ENCODE measurements at places on chromosomes 3 and 15.
A peak's percentile ranks its signal among the peaks of the same experiment; 100 is the strongest.

DNA sequence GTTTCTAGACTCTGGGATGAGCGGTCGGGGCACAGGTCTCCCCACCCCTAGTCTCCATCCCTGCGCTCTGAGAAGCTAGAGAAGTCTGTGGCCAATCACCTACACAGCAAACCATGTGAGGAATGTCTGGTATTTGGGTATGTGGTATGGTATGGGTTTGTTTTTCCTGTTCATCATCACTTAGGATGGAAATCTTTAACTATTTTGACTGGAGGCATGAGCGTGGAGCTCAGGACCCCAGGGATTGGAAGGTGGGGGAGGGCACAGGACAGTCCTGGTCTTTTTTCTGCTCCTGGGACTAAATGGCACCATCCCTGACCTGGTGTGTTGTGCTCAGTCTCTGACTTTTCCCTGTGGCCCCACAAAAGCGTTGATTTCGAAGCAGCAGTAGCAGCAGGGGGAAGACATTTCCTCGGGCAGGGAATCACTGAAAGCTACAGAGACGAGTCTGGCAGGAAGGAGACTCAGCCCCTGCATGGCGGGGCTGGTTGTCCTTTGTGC, 191.7 kb upstream of the TPM1 start:
- DNase-seq = no peak

DNA sequence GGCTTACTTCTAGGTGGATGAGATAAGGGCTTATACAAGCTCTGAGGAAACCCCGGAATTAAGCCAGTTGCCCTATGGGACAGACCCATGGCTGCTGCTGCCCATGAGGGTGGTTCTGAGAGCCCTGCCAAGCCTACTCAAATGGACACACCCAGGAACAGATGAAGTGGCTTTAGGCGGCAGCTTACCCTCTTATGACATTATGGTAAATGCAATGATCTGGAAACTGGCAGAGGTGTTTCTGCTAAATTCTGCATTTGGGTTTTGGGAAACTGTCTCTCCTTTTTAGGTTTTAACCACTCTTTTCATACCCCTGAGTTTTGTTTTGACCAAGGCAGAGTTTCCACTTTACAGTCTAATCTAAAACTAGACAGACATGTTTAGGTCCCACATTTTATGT, 9.0 kb upstream of the ZBED2 start:
- no peak for DNase-seq

DNA sequence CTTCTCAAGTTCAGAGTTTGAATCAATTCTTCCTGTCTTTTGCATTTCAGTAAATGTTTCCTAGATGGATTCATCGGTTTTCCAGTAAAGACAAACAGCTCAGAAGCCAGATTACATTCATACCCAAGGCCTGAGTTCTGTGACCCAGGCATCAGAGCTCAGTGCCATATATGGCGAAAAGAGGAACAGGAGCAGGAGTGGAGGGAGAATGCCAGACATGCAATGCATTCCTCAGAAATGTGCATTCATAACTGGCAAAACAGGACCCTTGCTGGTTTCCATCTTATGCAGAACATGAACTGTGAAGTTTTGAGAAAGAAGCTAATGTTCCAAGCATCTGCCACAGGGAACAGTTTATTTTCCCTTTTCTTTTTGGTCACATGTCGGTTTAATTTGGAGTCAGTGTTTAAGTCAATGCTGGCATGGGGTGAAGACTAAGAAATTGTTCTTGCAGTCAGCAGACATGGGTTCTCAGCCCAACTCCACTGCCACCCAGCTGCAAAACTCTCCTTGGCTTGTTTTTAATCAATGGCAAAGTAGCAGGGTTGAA, 116.5 kb downstream of the LPP start:
- DNase-seq = peak; percentile 97

DNA sequence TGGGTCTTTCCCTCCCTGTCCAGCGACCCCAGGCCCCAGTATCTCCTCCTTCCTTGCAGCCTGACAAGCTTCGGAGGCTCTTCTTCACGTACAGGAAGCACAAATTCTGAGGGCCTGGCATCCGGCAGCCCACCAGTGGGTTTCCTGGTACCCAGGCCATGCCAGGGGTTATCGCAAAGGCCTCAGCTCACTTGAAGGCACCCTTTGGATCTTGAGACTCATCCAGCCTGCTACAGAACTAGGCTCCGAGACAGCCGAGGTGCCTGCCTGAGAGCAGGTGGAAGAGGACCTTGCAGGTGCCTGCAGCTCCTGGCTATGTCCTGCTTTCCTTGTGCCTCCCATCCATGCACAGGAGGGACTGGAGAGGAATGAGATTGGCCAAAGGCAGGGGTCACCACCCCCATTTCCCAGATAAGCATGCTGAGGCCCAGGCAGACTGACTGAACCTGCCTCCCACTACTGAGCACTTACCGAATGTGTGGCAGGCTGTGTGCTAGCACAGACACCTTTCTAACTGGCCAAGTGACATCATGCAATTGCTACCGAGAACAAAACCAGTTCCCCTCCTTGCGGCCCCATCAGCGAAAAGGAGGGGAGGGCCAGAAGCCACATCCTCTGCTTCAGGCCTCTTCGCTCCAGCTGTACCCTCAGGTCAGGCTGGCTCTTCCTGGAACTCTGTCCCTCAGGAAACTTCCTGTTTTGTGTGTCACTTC, 11.2 kb downstream of the SH2D7 start:
- no peak for DNase-seq

- DNase-seq = no peak
Measured at GRCh38 chr3:123795471-123796251, 88.5 kb downstream of the MYLK start.

- no peak for DNase-seq
Measured at GRCh38 chr3:52372822-52373504, 56.8 kb downstream of the DNAH1 start.

DNA sequence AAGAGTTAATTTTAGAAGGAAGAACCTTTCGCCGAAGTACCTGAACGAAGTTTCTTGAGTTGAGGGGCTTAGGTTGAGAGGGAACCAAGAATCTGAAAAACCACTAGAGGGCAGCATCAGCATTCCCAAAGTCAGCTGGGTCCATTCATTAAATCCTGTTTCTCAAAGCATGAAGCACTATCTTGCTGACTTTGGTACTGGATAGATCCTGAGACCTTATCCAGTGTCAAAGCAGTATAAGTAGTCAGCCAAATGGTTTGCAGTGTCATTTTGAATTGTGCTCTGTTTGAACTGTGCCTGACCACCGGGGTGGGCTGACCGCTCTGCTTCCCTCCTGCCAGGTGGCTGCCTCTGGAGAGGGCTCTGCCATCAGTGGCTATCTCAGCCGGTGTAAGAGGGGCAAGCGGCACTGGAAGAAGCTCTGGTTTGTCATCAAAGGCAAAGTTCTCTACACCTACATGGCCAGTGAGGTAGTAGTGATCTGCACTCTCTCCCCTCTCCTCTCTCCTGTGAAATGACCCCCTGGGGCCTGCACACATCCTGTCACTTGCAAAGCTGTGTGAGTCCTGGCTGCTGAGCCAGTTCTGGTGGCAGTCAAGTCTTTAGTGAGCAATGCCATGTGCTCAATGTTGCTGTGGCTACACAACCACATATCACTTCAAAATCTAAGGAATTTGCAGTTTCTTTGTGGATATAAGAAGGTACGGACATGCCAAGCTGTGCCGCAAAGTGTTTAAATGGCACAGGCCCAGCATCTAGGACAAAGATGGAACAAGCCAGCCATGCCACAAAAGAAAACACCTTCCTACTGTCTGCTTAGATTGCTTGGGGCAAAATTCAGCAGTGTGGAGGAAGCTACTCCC, 21.4 kb upstream of the NR2C2 start:
- DNase-seq = peak; percentile 46

DNA sequence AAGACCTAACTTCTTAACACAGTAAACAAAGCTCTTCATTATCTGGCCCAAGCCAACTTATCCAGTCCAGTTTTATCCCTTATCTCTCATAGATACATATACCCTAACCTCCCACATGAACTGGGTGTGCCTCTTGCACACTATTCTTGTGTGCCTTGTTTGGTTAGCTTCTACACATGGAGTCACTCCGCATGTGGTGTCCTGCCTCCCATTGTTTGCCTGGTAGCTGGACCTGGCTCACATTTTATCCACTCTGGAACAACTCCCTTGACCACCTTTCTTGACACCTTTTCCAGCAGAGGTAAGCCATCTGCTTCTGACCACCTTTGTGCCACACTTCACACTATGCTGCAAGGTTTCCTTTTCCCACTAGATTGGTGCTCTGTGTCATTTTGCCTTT, 15.2 kb downstream of the TIPARP start:
- no peak for DNase-seq

GRCh38 chr15:88989578-88989977, 76.4 kb upstream of the MFGE8 start:
- peak; percentile 71 for DNase-seq

DNA sequence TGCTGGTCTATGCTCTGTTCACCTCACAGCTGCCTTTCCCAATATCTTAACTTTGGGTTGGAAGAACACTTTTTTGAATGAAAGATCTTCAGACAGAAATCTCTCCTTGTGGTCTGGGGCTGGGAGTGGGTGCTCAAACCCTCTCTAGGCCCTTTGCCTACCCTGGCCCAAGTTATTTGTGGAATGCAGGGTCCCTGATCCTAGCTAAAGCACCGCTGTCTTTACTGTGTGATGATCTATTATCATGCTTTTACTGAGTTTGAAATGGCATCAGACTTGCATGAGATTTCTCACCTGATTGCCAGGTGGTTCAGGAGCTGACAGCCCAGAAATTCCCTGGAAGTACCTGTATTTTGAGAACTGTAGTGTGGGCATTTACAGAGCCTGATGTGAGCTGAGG, 412.7 kb upstream of the ONECUT1 start:
- no peak for DNase-seq

GRCh38 chr3:113249111-113249510, 37.8 kb downstream of the BOC start:
- DNase-seq = peak; percentile 72

GRCh38 chr15:37819191-37819590, 115.2 kb upstream of the TMCO5A start:
- DNase-seq = no peak

DNA sequence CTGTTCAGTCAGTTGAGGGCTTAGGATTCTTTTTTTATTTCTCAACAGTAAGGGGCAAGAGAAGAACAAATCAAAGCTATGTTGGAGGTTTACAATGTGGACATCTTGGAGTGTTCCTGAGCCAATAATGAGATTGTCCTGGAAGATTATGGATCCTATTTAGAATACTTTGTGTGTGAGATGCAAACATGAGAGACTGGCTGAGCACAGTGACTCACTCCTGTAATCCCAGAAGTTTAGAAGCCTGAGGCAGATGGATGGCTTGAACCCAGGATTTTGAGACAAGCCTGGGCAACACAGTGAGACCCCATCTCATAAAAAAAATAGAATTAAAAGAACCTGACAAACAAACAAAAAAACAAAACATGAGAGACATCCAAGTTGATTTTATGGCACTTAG, 351.6 kb downstream of the GAP43 start:
- no peak for DNase-seq

- no peak for DNase-seq
Measured at GRCh38 chr15:57054204-57054750, 135.8 kb downstream of the TCF12 start.

DNA sequence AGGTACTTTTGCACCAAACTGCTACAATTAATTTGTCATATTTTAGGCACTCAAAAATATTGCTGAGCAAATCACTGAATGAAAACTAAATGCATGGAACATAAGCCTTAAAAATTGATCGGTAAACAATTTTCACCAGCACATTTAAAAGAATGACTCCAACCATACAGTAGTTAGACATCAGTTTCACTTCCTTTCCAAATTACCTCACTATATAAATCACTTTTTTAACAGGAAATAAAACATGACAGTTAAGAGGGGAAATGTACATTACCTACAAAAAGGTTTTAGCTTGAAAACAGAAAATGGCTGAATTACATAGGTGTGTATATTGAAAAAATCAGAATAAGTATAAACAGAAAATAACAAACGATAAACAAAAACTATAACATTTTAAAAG, 108.4 kb downstream of the SERPINI1 start:
- no peak for DNase-seq

- DNase-seq = peak; percentile 54
Measured at GRCh38 chr15:80970018-80970657, 19.5 kb downstream of the MESD start.

DNA sequence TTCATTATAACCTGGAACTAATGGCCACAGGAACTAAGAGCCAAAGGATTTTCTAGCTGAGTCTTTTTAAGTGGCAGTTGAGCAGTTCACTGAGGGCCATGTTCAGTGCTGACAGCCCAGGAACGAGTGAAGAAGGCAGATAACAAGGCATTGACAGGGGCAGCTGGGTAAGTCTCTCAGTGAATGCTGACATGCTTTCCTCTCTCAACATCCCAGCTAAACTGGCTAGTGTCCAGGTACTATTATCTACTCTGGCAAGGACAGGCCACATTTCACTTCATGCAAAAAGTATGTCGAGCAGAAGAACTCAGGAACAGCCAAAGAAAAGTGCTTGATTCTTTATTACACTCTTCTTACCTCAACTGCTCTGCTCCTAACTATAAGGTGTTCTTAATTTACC, 515.9 kb downstream of the NLGN1 start:
- peak; percentile 3 for DNase-seq

GRCh38 chr3:160949460-160949859, 155.7 kb downstream of the B3GALNT1 start:
- DNase-seq = no peak

DNA sequence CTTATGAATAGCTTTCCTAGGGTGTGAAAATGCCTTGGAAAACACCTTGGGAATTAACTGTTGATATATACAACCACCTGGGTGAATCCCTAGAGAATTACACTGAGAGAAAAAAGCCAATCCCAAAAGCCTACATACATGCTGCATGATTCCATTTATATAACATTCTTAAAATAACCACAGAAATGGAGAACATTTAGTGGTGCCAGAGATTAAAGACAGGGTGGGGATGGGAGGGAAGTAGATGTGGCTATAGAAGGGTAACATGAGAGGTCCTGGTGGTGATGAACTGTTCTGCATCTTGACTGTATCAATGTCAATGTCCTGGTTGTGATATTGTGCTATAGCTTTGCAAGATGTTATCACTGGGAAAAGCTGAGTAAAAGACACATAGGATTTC, 291.0 kb downstream of the CLSTN2 start:
- DNase-seq = no peak

GRCh38 chr3:143134471-143134870, 14.9 kb downstream of the CHST2 start:
- DNase-seq = no peak

GRCh38 chr3:32371461-32372212, 20.0 kb upstream of the CMTM7 start:
- DNase-seq = no peak

- no peak for DNase-seq
Measured at GRCh38 chr3:100483529-100483928, 8.9 kb upstream of the TMEM45A start.

DNA sequence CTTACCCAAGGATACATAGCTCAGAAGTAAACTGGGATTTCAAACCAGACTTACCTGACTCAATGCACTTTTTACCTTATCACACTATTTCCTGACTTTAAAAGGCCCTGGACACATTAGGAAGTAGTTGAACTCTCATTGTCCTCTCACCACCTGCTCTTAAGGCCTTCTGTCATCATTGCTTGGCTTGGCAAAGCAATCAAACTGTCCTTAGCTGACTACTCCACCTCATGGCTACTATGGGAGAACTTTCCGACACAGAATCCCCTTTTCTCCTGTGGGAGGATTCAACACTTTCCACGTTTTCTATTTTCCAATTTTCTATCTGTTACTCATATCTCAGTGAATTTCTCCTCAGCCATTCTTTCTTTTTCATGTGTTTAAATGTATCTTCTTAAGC, 55.4 kb downstream of the ZNF148 start:
- no peak for DNase-seq

Measured in fibroblast of gingiva (primary cell).